ENCODE measurements at places on chromosomes 1 and 21. TPM values are rescaled to one million over a fixed set of nuclear protein-coding genes. Genes with fewer than 3 reads are reported as not detected.

DNA sequence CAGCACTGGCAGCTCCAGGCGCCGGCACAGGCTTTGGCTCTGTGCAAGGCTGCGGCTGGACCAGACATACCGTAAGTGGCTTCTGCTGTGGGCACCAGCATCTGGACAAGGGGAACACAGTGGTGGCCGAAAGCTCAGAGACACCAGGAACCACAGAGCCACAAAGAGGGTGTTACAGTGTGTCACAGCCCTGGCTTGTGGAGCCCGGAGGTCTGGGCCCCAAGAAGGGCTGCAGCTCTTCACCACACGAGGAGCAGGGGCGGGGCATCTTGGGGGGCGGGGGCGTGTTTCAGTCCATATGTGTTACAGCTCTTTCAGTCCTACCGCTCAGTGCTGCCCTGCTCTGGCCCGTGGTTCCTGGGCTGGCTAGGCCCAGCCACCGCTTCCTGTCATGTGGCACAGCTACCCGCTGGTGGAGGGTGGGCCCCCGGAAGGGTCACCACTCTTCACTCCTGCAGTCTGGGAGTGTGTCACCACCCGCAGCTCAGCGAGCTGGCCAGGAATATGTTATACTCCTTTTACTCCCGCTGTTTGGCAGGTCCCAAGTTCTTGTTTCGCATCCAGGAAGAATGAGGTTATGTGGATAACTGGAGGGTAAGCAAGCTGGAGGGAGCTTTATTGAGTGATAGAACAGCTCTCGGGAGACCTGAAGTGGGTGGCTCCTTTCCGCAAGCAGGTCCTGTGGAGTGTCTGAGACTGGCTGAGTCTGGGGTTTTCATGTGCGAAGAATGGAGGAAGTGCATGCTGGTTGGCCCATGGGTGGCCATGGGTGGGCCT lies 3.3 kb upstream of the LSM10 start:
- H3K4me1 ChIP-seq = no peaks in the 10 kb centered on the region
- H3K4me3 ChIP-seq = peak overlapping the region; percentile 58

DNA sequence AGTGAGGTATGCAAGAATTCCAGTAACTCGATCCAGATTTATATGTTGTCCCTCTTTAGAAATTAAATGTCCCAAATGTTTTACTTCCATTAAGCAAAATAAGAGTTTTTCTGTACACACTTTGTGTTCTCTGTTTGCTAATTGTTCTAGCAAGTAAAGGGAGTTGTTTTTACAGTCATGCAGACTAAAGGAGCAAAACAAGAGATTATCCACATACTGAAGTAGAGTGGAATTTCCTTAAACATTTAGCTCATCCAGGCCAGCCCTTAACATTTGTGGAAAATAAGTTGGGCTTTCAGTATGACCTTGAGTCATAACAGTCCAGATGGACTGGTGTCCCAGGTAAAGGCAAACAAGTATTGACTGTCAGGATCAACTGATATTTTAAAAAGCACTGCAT lies 44.1 kb upstream of the TINAGL1 start:
- peaks cover 9% of the 10 kb centered on the region for H3K4me1 ChIP-seq
- H3K4me3 ChIP-seq = no peak overlapping the region
- no peak for DNase-seq
- H3K27ac ChIP-seq = no peak overlapping the region
- H3K27me3 ChIP-seq = no peaks in the 10 kb centered on the region

DNA sequence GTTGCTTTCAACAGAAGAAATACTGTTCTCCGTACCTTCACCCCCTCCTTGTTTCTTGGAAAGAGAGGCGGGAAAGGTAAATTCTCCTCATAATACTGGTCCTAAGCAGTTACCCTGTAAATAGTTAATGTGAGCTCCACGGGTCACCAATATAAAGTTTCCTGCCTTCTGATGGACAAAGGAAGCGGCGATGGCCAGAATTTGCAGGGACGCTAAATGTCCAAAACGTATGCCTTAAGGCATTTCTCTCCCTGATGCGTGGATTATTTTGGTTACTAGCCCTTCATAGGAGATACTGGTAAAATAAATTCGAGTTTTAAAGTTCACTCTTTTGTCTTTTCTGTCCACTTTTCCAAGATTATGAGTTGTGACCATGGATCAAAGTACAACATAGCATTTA lies 898 bp upstream of the PTGS2 start:
- H3K36me3 ChIP-seq = no peaks in the 10 kb centered on the region
- no peaks in the 10 kb centered on the region for H3K4me1 ChIP-seq
- DNase-seq = no peak
- no peak overlapping the region for H3K27ac ChIP-seq
- no peaks in the 10 kb centered on the region for H3K27me3 ChIP-seq
- no peak overlapping the region for H3K4me3 ChIP-seq

- no peak overlapping the region for H3K27ac ChIP-seq
- no peaks in the 10 kb centered on the region for H3K36me3 ChIP-seq
- H3K4me1 ChIP-seq = peaks cover 4% of the 10 kb centered on the region
- no peak overlapping the region for H3K4me3 ChIP-seq
- peak; percentile 45 for DNase-seq
- H3K27me3 ChIP-seq = peaks cover 4% of the 10 kb centered on the region
Measured at GRCh38 chr1:204736836-204737235, 51.3 kb upstream of the LRRN2 start.

DNA sequence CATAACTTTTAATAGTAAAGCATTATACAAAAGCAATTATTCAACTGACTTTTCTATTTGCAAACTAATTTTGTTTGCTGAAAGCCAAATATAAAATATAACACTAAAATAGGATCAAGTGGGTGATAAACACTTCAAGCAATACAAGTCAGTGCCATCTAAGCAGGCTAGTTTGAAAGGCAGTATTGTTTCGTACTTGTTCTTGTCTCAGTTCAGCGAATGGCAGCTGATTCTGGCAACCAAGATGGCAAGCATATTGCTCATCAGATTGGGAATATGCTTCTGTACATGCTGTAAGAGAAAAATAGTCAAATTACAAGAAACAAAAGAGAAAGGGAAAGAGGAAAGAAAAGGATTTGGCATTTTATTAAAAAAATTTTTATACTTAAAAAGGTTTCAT lies 7.5 kb downstream of the TMEM59 start:
- no peak for DNase-seq
- no peaks in the 10 kb centered on the region for H3K27me3 ChIP-seq
- peaks cover 3% of the 10 kb centered on the region for H3K4me1 ChIP-seq
- no peak overlapping the region for H3K27ac ChIP-seq
- peaks cover 40% of the 10 kb centered on the region for H3K36me3 ChIP-seq
- no peak overlapping the region for H3K4me3 ChIP-seq

DNA sequence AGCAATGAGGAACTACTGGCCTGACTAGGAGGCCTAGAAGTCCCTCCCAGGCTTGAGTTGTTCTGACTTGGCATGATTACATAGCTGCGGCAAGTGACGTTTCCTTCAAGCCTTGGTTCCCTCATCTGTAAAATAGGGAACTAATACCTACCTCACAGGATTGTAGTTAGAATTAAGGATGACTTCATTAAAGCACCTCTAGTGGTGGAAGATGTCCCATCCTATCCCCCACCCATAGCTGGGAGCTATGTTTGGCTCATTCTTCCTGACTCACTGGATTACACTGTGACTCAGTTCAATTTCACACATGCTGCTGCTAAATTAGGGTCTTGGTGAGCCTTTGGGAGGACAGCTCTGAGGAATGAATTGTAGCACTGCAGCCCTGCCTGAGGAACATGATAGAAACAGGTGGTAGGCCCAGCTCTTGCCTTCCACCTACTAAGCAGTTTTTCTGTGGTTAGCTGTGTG lies 6.0 kb upstream of the SHISA4 start:
- H3K36me3 ChIP-seq = peaks cover 13% of the 10 kb centered on the region
- no peak overlapping the region for H3K4me3 ChIP-seq
- peaks cover 32% of the 10 kb centered on the region for H3K4me1 ChIP-seq

DNA sequence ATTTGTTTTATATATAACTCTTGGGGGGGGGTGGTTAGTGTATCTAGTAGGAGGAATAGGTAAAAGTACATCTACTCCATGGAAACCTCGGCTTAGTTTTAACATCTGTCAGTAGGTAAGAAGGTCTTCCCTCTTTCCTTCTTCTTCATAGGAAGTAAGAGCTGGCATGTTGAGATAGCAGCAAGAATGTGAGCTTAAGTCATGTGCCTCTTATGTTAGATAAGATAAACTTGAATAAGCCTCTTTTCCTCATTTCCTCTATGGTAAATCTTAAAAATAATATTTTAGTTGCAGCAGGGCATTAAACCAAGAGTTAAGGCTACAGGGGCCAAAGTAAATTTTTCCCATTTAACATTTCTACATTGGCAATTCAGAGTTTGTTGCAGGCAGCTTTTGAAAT lies 100.4 kb downstream of the MAP3K21 start:
- no peaks in the 10 kb centered on the region for H3K36me3 ChIP-seq
- DNase-seq = no peak
- no peaks in the 10 kb centered on the region for H3K4me1 ChIP-seq
- H3K27me3 ChIP-seq = no peaks in the 10 kb centered on the region
- H3K4me3 ChIP-seq = no peak overlapping the region
- H3K27ac ChIP-seq = no peak overlapping the region

- no peak overlapping the region for H3K4me3 ChIP-seq
- H3K27me3 ChIP-seq = no peaks in the 10 kb centered on the region
- H3K36me3 ChIP-seq = peaks cover 52% of the 10 kb centered on the region
- H3K27ac ChIP-seq = no peak overlapping the region
- no peak for DNase-seq
- peaks cover 6% of the 10 kb centered on the region for H3K4me1 ChIP-seq
Measured at GRCh38 chr1:32195972-32196823, 4.2 kb upstream of the CCDC28B start.

DNA sequence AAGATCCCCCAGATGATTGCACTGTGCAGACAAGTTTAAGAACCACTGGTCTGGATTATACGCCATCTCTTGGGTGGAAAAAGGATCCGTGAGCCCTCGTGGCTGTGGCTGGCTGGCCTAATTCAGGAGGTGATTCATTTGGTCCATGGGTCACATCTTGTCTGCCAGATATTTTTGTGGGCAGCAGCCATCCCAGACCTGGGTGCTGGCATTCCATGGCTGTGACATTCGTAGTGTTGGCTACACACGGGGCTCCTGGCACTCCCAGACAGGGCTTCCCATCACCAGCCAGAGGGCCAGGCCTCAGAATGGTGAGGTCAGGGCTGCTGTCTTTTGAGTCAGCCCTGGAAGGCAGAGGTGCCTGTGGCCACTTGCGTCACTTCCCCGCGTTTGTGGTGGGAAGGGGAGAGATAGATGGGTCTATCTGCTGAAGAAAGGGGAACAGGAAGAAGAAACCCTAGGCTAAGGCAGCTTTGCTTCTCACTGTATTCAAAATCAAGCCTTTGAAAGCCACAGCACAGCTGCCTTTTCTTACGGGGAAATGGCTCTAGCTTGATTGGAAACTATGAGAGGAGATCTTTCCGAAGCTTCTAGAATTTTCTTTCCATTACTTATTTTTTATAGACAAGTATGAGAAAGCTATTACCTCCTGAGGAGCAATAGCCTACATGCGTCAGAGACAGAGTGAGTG lies 32.4 kb downstream of the EIF2D start:
- no peaks in the 10 kb centered on the region for H3K36me3 ChIP-seq
- no peak overlapping the region for H3K4me3 ChIP-seq
- no peaks in the 10 kb centered on the region for H3K27me3 ChIP-seq
- H3K4me1 ChIP-seq = peaks cover 35% of the 10 kb centered on the region
- no peak overlapping the region for H3K27ac ChIP-seq
- no peak for DNase-seq

DNA sequence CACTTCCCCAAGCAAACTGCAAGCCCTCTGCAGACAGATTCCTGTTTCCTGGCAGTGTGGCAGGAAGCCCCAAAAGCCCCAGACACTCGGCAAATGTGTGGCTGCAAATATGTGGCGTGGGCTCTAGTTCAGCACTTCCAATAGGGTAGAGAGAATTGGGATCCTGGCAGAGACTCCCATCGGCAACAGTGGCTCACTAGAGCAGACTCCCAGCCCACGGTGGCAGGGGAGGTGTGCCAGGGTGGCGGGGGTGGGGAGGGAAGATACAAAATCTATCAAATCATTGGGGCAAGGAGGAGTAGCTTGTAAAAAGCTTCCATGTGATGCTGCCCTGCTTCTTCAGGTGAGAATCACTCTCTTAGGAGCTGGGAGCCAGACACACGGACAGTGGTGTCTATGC lies 25.9 kb downstream of the COL16A1 start:
- H3K27me3 ChIP-seq = peaks cover 14% of the 10 kb centered on the region
- no peak overlapping the region for H3K27ac ChIP-seq
- no peak for DNase-seq
- H3K4me1 ChIP-seq = peaks cover 20% of the 10 kb centered on the region

- H3K27ac ChIP-seq = no peak overlapping the region
- H3K27me3 ChIP-seq = no peaks in the 10 kb centered on the region
- no peak for DNase-seq
- no peaks in the 10 kb centered on the region for H3K4me1 ChIP-seq
Measured at GRCh38 chr1:48760857-48761256, 15.8 kb downstream of the BEND5 start.

GRCh38 chr1:206575894-206576737 lies 36.1 kb downstream of the EIF2D start:
- no peak overlapping the region for H3K4me3 ChIP-seq
- H3K27ac ChIP-seq = peak overlapping the region; percentile 97
- H3K4me1 ChIP-seq = peaks cover 34% of the 10 kb centered on the region

GRCh38 chr1:34290831-34291230 lies 114.1 kb downstream of the C1orf94 start:
- no peak for DNase-seq
- H3K27me3 ChIP-seq = peaks cover 13% of the 10 kb centered on the region
- no peak overlapping the region for H3K27ac ChIP-seq

DNA sequence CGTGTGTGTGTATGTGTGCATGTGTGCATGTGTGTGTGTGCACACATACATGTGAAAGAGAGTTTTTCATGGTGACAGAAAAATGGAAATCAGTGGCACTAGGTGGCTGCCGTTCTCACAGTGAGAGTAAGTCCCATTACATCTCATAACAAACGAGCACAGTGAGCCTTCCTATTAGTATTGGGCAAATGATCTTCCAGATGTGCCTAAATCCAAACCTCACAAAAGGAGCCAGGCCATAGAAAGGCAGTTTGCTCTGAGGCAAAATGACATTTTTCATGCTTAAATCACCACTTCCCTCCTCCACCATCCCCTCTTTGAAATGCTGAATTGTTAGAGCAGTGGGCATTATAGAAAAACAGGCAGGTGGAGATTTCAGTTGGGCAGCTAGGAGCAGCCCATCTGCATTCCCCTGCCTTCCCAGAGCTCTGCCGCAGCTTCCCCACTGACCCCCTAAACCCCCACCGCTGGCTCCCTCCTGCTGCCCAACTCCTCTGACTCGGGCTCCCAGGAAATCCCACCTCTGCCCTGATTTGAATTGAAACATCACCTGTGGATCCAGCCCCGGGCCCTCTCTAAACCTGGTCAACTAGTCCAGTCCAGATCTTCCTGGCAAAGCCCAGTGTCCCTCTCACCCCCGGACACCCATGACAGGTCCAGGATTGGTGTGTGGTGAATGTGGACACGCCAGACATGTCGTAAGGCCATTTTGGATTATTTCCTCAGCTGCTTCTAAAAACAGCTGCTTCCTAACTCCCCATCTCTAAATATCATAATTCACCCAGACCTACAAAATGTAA lies 190.5 kb downstream of the SEC16B start:
- DNase-seq = peak; percentile 27
- 0 out of 2 replicates have a peak, but pooled peaks cover 2% of the 10 kb centered on the region for H3K27me3 ChIP-seq

Gene MEGF6
- total RNA-seq = 0.08 TPM

Gene ESPN
- 0.55 TPM for total RNA-seq

Gene RBM11
- not detected for total RNA-seq

Gene DNAI4
- 0.68 TPM for total RNA-seq

Gene MRPL55
- total RNA-seq = 64.6 TPM

Gene SPRR5
- not detected for total RNA-seq

Gene OR10Z1
- not detected for total RNA-seq
